Bronchus fibroblast of lung (primary cell): ENCODE measurements at places on chromosomes 1 and 21. TPM values are rescaled to one million over a fixed set of nuclear protein-coding genes. Genes with fewer than 3 reads are reported as not detected.

WDR77 gene
- 40.1 and 46.6 TPM in 2 replicates for total RNA-seq

ATP1A4 gene
- total RNA-seq = not detected in 2 replicates

TPTE gene
- not detected in 2 replicates for total RNA-seq

TMEM234 gene
- 8.2 and 11.9 TPM in 2 replicates for total RNA-seq

ZNF683 gene
- not detected in 2 replicates for total RNA-seq

ZNF697 gene
- total RNA-seq = 3.7 and 4.9 TPM in 2 replicates

OR2L5 gene
- total RNA-seq = not detected in 2 replicates

GJA4 gene
- not detected in 2 replicates for total RNA-seq

AXDND1 gene
- total RNA-seq = 0.30 TPM in 1 of 2 replicates, not detected in the other
